ENCODE measurements at places on chromosomes 11 and 22.

- no peak for DNase-seq
Observed at GRCh38 chr22:46931414-46931813, 169.0 kb downstream of the TBC1D22A start.

- DNase-seq, result peak; percentile 20
Observed at GRCh38 chr22:42368379-42369249, 63.6 kb downstream of the NFAM1 start.

- no peak for DNase-seq
Observed at GRCh38 chr11:46850829-46851380, 4.8 kb upstream of the CKAP5 start.

DNA sequence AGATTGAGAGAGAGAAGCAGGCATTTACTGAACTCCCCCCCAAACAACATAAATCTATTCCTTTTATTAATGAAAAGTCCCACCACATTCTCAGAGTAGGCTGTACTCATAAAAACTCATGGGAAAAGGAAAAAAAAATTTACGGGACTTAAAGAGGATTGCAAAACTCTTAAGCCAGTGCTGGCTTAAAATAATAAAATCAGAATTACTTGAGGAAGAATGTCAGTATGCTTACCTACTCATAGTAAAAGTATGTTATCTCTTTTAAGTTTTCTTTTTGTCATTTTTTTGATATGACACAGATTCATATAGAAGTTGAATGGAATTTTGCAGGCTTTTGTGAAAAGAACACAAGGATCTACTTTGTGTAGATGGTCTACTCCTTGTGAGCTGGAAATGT is 126.3 kb downstream of the LUZP2 start:
- DNase-seq, result no peak

DNA sequence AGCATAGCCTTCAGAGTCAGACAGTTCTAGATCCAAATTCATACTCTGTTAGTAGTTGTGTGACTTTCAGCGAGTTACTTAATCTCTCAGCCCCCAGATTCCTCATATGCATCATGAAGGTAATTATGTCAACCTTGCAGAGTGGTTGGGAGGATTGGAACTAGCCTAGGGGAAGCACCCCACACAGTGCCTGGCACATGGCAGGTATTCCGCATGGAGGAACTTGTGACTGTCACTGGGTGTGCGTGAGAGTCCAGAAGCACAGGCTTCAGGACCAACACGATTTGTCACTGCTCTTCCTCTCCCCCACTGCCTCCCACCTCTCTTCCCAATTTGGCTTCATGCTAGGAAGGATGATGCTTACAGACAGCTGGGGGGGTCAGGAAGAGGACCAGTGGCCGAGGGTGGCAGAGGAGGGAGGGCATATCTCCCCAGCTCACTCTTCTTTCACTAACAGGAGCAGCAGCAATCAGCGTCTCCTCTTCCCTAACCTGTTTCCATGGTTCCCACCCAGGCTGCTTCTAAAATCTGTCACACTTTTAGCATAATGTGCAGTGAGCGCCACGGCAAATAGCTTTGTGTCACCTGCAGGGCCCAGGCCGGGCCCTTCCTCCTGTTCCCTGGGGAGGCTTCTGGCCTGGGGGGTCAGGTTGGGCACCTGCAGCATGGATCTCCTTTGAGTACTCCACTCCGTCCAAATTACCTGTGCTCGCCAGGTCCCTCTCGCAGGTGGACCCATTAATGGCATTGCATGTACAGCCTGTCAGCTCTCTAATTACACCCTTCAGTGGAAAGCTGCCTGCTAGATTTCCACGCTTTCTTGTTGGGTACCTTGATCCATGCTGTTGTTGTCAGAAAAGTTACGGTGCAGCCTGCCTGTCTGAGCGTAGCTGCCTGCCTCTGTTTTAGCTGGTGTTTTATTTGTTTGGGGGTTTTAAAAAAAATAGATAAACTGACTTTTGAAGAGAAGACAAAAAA is 400.4 kb downstream of the NXPE2 start:
- DNase-seq, result no peak

DNA sequence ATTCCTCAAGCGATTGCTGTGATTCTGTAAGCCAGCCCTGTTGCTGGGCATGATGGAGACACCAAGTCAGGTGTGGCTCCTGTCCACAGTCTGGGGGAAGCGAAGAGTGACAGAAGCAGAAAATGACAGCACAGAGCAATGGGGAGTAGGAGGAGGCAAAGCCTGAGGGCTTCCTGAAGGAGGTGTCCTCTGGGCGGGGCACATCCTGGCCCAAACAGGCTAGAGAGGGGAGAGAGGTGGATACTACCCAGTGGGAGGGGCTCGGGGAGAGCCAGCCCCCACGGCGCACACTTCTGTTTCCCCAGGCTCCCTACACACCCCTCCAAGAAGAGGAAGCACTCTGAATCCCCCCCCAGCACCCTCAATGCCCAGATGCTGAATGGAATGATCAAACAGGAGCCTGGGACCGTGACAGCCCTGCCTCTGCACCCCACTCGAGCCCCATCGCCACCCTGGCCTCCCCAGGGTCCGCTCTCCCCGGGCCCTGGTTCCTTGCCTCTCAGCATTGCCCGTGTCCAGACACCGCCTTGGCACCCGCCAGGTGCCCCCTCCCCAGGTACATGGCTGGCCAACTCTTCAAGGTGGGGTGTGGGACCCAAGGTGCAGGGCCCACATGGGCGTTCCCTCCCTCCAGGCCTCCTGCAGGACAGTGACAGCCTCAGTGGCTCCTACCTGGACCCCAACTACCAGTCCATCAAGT is 18.9 kb downstream of the MYRF start:
- no peak for DNase-seq

GRCh38 chr11:116336540-116336939 is 436.2 kb downstream of the BUD13 start:
- no peak for DNase-seq

- no peak for DNase-seq
Observed at GRCh38 chr11:117936973-117937372, 7.8 kb upstream of the TMPRSS13 start.

GRCh38 chr22:30195245-30196140 is 51.1 kb downstream of the LIF start:
- DNase-seq, result no peak

DNA sequence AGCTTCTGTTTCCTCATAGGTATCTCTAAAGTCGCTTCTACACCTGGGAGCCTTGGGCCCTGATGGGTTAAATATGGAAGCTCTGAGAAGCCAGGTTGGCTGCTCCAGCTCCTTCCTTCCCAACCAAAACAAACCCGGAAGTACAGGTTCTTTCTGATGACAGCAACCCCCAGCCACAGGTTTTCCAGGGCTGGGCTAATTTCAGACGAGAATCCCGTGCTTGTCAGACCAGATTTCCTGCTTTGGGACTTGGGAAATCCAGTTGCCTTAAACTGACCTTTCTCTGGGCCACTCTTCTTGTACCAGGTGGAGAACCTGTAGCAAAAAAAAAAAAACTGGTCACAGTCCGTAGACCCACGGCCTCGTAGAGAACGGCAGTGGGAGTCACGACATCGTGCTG is 51.9 kb downstream of the RBX1 start:
- no peak for DNase-seq

DNA sequence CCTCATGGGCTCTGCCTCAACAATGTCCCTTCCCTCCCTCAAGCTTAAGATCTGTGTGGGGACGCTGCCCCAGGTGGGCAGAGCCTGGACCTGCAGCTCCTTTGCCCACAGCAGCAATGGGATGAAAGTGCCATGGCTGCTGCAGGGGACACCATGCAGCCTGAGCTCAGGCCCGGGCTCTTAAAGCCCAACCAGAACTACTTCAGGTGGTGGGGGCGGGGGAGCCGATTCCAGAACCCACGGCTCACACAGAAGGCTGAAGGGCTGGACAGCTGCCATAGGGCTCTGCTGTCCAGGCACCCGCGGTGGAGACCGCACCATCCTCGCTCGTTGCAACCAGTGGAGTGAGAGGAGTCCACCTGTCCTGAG is 12.5 kb downstream of the CHID1 start:
- DNase-seq, result no peak

DNA sequence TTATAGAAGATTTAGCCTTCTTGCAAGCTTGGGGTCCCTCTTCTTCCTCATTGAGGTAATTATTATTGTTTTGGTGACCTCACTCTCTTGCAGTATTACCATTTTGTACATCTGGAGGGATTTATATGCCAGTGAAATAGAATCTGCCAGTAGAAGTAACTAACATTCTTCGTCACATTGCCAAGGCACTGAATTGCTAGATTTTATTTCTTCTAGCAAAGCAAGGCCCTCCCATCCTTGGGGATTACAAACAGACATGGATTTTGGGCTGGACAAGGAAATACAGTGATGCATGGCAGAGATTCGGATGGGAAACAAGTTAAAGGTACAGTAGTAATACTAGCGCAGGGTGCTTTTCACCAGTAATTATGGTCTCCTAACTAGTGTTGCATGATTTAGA is 7.8 kb downstream of the ADAMTS15 start:
- no peak for DNase-seq

GRCh38 chr22:19859861-19860510 is 5.3 kb upstream of the GNB1L start:
- no peak for DNase-seq

- DNase-seq, result no peak
Observed at GRCh38 chr11:125165843-125166763, 1.6 kb downstream of the PKNOX2 start.

GRCh38 chr11:12704049-12704448 is 29.8 kb downstream of the TEAD1 start:
- DNase-seq, result no peak

DNA sequence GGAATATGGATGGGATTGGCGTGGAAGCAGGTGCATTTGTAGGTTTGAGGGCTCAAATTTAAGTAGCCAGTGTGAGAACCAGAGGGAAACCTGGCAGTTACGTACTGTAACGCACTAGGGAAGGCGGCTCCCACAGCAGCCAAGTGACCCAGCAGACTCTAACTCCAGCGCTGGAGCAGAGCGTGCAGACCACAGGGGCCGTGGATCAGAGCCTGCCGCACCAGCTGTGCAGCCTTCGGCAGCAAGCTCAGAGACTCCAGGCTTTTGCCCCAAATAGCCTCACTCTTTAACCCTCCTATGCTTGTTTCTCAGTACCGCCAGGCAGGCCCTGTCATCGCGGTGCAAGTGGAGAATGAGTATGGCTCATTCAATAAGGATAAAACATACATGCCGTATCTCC is 12.3 kb downstream of the GLB1L3 start:
- no peak for DNase-seq

DNA sequence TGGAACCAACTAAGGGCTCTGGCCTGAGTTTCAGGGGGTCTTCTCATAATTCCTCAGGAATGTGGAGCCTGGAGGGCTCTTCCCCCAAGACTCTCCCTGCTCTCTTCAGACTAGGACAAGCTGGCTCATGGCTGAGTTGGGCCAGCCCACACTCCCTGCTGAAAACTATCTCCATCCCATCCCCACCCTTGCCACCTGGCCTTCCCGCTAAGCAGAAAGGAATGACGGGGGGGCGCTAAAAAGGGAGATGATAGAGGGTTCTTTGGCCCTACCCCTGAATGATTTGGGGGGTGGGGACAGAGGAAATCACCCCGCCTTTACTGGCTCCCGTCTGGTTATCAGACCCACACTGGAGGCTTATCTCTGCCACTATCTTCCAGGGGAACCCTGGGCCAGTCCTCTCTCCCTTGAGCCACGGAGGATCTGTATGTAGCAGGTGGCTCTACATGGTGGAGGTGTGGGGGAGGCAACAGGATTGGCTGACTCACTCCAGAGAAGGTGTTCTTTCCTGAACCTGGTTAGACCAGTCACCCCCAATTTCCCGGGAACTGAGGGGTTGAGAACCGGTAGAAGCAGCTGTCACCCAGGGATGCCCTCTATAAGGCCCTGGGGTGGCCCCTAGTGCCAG is 5.7 kb downstream of the SMTN start:
- no peak for DNase-seq

DNA sequence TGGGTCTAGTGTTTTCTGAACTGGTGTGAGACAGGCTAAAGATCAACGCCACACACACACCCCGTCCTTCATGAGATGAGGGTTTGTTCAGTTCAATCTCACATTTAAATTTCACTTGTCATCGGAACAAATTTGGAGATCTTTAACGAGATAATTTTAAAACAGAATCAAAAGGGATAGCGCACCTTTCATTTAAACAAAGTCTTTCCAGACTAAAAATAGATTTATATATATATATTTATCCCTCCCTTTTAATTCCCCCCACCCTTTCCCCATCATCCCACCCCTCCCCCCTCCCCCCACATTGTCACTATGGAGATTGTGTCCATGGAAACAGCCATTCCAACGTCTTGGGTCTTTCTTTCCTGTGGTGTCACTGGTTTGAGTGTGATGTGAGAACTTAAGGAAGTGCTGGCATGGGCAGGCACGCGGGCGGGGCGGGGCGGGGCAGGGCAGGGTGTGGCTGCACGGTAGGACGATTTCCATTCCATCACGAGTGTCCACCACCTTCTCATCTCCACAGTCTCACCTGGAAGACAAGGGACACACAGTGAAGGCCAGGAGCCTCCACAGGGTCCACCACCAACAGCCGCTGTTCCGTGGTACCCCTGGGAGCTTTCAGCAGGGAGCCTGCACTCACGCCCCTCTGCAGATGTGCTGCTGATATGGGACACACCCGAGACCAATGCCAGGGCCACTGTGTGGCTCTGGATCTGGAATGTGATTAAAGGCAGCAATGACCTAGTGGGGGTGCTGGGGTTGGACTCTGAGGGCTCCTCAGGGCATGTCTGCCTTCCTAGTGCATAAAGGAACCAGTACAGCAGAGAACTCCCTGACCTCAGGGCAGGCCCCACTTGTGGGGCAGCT is 30.5 kb upstream of the CYP2D6 start:
- DNase-seq, result no peak

GRCh38 chr11:43515090-43515489 is 156.4 kb downstream of the TTC17 start:
- no peak for DNase-seq

- DNase-seq, result no peak
Observed at GRCh38 chr11:120586072-120586471, 74.5 kb downstream of the GRIK4 start.

GRCh38 chr11:88435415-88435814 is 97.9 kb upstream of the CTSC start:
- DNase-seq, result no peak

- DNase-seq, result no peak
Observed at GRCh38 chr11:111358038-111359001, 20.8 kb downstream of the POU2AF1 start.

DNA sequence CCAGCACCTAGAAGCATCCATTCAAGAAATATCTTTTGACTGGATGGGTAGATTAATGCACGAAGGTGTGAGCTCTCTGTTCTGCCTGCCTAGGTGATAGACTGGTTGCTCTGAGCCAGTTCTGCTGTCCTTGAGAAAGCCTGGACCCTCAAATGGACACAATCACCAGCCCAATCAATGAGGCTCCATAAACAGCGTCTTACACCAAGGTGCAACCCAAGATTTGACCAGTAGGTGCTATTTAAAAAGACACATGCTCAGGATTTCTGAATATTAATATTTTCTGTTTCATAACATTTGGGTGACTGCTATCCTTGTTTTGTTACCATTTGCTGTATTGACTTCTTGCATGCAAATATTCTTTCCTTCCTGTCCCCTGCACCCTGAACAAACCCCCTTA is 39.0 kb downstream of the PAMR1 start:
- no peak for DNase-seq
